ENCODE measurements at places on chromosomes 3 and 15.

GRCh38 chr15:69914960-69915359 lies 182.8 kb downstream of the TLE3 start:
- no peak for DNase-seq

GRCh38 chr3:141650783-141651182 lies 87.3 kb upstream of the RNF7 start:
- DNase-seq: no peak

- no peak for DNase-seq
Observed at GRCh38 chr15:74777769-74778598, 3.9 kb upstream of the CSK start.

DNA sequence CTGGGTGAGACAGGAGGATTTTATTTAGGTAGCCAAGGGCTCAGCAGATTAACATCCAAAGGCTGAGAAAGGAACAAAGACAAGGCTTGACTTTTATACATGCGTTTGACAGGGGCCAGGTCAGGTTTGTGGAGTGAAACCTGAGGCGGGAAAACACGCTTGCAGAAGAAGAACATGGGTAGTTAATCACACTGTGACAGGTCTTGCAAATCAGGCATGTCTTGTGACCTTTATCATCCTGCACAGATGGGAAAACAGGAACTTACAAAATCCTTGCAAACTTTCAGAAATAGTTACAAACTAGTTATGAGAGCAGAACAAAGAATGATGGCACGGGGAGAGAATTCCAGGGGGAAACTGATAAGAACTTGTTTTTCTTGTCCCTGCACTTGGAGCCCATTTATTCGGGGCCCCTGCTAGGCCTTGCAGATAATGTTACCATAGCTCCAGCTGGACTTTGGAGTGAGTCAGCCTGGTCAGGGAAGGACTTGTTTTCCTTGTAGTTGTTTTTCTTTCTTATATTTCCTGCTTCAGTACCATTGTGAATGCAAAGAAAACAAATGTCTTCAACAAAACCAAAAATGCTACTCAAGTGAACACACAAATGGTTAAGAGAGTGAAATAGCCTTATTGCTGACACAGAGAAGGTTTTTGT lies 965.9 kb upstream of the ROBO1 start:
- no peak for DNase-seq

GRCh38 chr15:70424937-70425411 lies 327.3 kb upstream of the TLE3 start:
- DNase-seq: peak; percentile 23

- peak; percentile 51 for DNase-seq
Observed at GRCh38 chr3:179929091-179929529, 107.6 kb downstream of the PEX5L start.

DNA sequence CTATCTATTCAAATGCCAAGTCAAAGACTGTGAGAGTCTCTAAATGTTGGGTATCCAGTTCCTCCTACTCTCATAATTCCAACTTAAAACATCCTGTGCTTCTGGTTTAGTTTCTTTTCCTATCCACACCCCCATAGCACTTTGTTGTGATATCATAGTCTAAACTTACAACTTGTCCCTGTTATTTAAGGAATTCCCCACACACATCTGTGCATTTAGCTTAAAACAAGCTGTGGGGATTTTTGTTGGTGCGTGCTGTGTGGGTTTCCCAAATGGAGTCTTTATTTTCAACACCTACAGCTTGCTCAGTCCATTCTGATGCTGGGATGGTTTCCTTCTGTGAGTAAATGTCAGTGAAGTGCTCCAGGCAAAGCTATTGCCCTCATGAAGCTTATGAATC lies 167.3 kb downstream of the GMNC start:
- no peak for DNase-seq

DNA sequence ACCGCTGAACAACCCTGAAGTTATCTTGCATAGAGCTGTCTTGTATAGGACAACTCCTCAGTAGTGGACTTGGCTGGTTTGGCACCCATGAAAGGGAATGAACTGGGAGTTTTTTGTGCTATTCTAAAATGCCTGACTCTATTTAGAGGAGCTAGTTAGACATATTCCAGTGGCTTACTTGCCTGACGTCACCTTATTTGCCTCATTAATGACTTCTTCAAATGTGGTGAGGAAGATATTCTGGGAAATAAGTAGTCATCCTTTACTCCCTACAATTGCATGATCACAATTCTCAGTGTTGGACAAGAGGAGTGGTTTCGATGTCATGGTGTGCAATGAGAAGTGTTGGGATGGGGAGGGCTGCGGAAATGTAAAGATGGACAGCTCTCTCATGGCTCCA lies 509.2 kb upstream of the MDFIC2 start:
- DNase-seq: no peak

- no peak for DNase-seq
Observed at GRCh38 chr15:65595960-65596359, 15.0 kb downstream of the INTS14 start.

GRCh38 chr3:102176333-102177050 lies 258.3 kb upstream of the ZPLD1 start:
- no peak for DNase-seq

DNA sequence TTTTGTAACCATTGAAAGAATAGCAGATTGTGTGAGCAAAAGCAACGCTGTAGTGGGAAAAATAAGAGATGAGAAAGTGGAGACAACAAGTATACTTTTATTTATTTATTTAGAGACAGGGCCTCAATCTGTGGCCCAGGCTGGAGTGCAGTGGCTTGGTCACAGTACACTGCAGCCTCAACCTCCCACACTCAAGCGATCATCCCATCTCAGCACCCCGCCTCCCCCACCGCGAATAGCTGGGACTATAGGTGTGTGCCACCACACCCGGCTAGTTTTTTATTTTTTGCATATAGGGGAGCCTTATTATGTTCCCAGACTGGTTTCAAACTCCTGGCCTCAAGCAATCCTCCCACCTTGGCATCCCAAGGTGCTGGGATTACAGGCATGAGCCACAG lies 1.6 kb upstream of the GLCE start:
- no peak for DNase-seq

GRCh38 chr3:131386429-131387165 lies 5.0 kb downstream of the NUDT16 start:
- peak; percentile 24 for DNase-seq

GRCh38 chr15:101540480-101541239 lies 51.2 kb upstream of the PCSK6 start:
- no peak for DNase-seq

GRCh38 chr15:39511000-39511915 lies 69.6 kb upstream of the THBS1 start:
- no peak for DNase-seq

GRCh38 chr3:80007522-80007921 lies 239.7 kb upstream of the ROBO1 start:
- no peak for DNase-seq

DNA sequence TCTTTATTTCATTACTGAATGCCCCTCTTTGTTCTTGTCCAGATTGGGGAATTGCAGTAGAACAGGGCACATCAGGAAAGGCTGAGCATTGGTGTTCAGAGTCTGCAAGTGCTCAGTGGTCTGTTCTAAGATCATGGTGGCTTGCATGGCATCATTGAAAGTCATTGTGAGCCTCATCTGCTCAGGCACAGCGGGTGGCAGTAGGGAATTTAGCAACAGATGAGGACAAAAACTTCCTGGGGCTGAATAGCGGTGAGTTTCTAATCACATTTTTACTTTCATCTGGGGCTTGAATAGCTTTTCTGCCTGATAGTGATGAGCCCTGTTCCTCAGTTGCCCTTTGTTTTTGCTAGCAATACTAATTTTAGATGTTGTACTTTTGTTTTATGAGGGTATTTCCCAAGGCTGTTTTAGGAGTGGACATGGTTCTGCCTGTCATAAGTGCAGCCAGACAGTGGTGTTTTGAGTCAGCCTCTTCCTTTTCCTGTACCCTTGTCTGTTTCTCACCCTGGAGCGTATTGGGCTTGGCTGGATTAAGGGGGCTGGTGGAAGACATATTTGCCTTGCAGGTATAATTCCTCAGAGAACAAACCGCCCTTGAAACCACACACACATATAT lies 127.2 kb upstream of the IL12A start:
- no peak for DNase-seq

DNA sequence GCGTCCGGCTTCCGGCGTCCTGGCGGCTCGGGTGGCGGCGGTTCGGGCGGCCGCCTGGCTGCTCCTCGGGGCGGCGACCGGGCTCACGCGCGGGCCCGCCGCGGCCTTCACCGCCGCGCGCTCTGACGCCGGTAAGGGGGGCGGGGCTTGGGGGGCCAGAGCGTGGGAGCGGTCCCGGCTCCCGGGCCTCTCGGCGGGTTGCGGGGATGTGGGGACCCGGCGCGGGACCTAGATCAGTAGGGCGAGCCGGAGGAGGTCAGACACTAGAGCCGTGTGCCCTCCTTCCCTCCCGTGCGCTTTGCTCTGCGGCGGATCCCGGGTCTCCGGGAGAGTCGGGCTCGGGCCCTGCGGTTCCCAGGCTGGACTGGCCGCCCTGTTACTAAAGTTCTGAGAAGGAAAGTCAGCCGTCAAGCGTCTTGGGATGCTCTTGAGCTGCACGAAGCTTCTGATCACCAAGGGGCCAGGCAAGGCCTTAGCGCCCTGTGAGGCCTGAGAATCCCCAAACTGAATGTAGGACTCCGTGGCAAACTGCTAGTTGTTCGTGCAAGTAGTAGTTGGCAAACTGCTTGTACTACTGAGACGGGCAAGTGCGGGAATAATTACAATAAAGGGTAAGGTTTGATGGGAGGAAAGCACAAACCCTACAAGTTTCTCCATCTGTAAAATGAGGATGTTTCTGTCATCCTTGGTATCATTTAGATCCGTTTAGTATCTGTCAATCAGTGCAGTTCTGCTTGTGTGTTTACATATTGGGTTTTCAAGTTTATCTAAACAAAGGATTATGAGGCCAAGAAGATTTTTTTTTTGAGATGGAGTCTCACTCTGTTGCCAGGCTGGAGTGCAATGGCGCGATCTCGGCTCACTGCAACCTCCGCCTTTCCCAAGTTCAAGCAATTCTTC lies 587 bp downstream of the PIGX start:
- DNase-seq: peak; percentile 76

DNA sequence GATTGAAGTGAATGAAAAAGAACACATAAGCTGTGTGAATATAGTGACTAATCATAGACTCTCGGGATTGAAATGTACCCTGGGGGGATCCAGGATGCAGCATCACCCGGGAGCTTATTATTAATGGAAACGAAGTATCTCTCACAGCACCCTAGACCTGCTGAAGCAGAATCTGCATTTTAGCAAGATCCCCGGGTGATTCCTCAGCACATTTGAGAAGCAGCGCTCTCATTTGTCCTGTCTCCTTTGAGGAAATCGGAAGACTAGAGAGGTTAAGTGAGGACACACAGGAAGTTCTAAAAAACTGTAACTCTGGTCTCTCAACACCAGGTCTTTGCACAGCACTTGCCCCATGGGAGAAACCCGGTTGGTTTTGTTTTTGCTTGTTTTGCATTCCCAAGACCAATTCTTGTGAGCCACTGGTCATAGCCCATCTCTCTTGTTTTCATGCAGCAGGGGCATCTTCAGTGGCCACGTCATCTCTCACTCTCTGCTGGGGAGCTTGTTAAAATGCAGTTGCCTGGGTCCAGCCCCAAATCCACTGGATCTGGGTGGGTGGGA lies 30.2 kb downstream of the ZNF710 start:
- peak; percentile 28 for DNase-seq

DNA sequence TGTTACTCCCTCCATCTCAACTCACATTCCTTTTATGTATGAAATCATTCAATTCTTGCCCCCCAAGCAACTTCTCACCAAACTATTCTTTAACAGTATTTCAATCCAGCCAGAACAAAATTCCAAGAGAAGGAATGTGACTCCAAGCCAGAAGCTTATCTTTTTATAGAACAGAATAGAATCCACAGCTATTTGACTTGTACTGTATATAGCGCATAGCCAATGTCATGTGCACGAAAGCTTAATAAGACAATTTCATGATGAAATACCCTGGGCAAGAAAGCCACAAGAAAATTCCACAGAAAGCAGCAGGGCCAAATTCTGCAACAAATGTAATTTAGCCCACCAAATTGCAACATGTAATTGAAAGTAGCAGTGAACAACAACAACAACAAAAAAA lies 127.6 kb upstream of the UBE2E2 start:
- no peak for DNase-seq

DNA sequence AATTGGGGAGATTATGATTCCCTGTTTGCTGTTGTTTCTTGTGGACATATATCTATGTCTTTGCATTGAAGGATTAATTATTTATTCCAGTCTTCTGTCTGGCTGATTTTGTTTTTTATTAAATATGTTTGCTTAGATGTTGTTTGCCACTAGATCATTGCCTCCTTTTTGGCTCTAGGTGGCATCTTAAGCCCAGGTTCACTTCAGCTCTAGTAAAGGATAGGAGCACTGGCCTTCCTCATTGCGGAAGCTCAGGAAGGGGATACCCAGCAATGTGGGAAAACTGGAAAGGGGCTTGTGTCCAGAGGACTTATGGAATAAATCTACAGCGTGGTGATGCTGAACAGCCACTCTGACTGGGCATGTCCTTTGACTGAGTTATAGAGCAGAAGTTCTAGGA lies 821.6 kb downstream of the PDCD6IP start:
- DNase-seq: no peak

GRCh38 chr15:70664494-70664893 lies 98.9 kb downstream of the UACA start:
- DNase-seq: no peak

DNA sequence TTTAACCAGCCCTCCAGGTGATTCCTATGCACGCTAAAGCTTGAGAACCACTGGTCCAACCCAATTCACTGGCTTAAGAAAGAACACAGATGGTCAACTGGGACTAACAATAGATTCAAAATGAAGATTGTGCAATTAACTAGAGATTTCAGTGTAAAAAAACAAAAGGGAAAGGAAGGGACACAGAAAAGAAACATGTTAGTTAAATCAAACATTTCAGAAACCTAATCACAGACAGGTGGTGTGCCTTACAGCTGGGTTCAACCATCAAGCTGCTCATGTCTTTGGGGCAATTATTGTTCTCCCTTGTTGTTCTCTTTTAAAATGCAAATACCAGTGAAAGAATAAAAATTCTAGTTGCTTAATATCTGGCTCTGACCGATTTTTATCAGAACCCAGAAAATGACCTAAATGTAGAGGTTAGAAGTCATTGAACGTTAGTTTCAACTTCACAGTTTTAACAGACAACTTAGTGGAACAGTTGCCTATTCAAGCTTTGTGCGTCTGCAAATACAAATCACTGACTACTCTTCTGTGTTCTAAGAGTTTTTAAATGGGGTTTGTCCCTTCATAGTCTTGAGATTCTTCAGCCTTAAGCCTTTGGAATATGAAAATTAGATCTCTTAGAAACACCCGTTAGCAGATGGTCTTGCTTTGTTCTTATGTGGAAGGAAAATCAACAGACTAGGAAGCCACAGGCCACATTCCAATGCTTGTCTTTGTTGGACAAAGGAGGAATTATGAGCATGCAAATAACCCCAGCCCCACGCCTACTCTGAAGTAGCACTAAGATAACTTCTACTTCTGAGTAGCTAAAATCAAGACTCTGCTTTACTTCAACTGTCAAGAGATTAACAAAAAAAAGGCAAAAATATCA lies 223.4 kb downstream of the ATP8B4 start:
- no peak for DNase-seq

GRCh38 chr3:100150473-100150872 lies 36.2 kb upstream of the FILIP1L start:
- DNase-seq: no peak
